Activated CD8-positive, alpha-beta memory T cell treated with anti-CD3 and anti-CD28 coated beads, Interleukin-2, amount 10 ng/mL, durations not matched to agents 7 days and 5 days (primary cell): ENCODE measurements at places on chromosomes 7 and 10. TPM values are rescaled to one million over a fixed set of nuclear protein-coding genes. Genes with fewer than 3 reads are reported as not detected.

- no peak for DNase-seq
Observed at GRCh38 chr10:110959379-110960332, 40.3 kb downstream of the SHOC2 start.

- peak; percentile 64 for DNase-seq
Observed at GRCh38 chr10:17430647-17431355, 23.6 kb downstream of the ST8SIA6 start.

GRCh38 chr10:59536167-59537014 is 173.3 kb downstream of the SLC16A9 start:
- no peak for DNase-seq

DNA sequence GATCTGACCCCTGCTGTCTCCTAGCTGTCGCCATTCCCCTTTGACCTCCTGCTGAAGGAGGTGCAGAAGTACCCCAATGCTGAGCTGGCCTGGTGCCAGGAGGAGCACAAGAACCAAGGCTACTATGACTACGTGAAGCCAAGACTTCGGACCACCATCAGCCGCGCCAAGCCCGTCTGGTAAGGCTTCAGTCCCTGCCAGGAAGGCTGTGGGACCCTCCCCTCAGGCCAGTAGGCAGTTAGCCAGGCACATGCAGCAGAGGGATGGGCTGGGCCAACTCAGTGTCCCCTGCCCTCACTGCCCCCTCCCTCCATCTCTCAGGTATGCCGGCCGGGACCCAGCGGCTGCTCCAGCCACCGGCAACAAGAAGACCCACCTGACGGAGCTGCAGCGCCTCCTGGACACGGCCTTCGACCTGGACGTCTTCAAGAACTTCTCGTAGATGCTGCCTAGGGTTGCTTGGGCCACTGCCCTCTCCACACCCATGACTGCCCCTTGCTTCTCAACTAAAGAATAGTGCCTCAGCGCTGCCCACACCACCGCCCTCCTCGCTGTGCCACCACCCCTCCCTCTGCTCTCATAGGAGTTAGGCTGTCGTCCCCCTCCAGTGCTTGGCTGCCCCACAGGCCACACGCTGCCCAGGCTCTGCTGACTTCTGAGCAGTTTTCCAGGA is 41.0 kb upstream of the ZMIZ2 start:
- no peak for DNase-seq

DNA sequence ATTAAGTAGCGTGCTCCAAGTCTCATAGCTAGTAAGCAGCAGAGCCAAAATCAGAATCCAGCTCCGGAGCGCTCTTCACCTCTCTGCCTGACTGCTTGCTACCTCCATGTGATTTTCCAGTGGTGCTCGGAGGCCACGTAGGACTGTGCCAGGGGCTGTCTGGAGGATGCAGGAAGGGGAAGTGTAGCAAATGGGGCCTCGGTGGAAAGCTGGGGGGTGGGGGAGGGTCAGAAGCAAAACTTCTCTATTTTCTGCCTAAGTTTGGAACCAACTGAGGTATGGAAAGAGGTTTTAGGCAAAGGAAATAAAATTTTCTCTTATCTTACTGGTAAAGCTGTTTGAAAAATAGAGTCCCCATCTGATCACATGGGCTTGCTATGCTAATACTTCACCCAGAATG is 108.7 kb downstream of the TBXAS1 start:
- no peak for DNase-seq

Gene INMT
- not detected for total RNA-seq

Gene MMRN2
- not detected for total RNA-seq
